HT1080 (cell line): ENCODE measurements at places on chromosomes 1 and 21. TPM values are rescaled to one million over a fixed set of nuclear protein-coding genes. Genes with fewer than 3 reads are reported as not detected.

The RPL22 gene
- 181 and 193 TPM in 2 replicates for total RNA-seq

The SLC26A9 gene
- 0.03 and 0.10 TPM in 2 replicates for total RNA-seq

The SLFNL1 gene
- total RNA-seq = 0.17 TPM in 1 of 2 replicates, not detected in the other

The CFAP107 gene
- total RNA-seq = not detected in 2 replicates

The OLFM3 gene
- not detected in 2 replicates for total RNA-seq

The SLC30A10 gene
- not detected in 2 replicates for total RNA-seq

The ISG15 gene
- total RNA-seq = 48.6 and 53.3 TPM in 2 replicates

The DISP1 gene
- 0.84 and 1.3 TPM in 2 replicates for total RNA-seq

The OR2L13 gene
- not detected in 2 replicates for total RNA-seq

The ERICH3 gene
- total RNA-seq = 0.05 TPM in 1 of 2 replicates, not detected in the other

The CELA3A gene
- total RNA-seq = not detected in 2 replicates

The TGFB2 gene
- total RNA-seq = 2.4 and 3.2 TPM in 2 replicates

The ZNF684 gene
- total RNA-seq = 5.5 and 5.8 TPM in 2 replicates

The FMOD gene
- total RNA-seq = 0.20 TPM in 1 of 2 replicates, not detected in the other

The PROK1 gene
- not detected in 2 replicates for total RNA-seq

The ZNF670 gene
- total RNA-seq = 3.3 and 3.6 TPM in 2 replicates

The C1orf210 gene
- total RNA-seq = not detected in 2 replicates

The TNFRSF1B gene
- total RNA-seq = 0.16 and 0.17 TPM in 2 replicates

The TNFRSF8 gene
- 6.1 and 7.7 TPM in 2 replicates for total RNA-seq

The ZC3H11A gene
- 45.6 and 49.7 TPM in 2 replicates for total RNA-seq

The KRTAP13-1 gene
- not detected in 2 replicates for total RNA-seq

The NOL9 gene
- total RNA-seq = 35.5 and 44.3 TPM in 2 replicates

The CD1C gene
- total RNA-seq = not detected in 2 replicates

The RNU1-1 gene
- under 0.01 TPM in 1 of 2 replicates, not detected in the other for total RNA-seq

The FCRL5 gene
- not detected in 2 replicates for total RNA-seq

The KRTAP20-1 gene
- not detected in 2 replicates for total RNA-seq

The THEM5 gene
- not detected in 2 replicates for total RNA-seq

The MKNK1 gene
- total RNA-seq = 13.0 and 16.9 TPM in 2 replicates

The G0S2 gene
- not detected in 2 replicates for total RNA-seq

The SH2D5 gene
- 26.9 and 29.1 TPM in 2 replicates for total RNA-seq

The ECM1 gene
- 11.3 and 17.7 TPM in 2 replicates for total RNA-seq

The OLIG2 gene
- total RNA-seq = not detected in 2 replicates

The S100A7A gene
- total RNA-seq = not detected in 2 replicates

The C1orf56 gene
- 2.9 and 5.4 TPM in 2 replicates for total RNA-seq

The TEKT2 gene
- total RNA-seq = not detected in 2 replicates
